NCI-H187 (cell line): ENCODE measurements at places on chromosomes 3 and 15.

GRCh38 chr3:48372862-48373435, 930 bp downstream of the FBXW12 start:
- no peak for DNase-seq

DNA sequence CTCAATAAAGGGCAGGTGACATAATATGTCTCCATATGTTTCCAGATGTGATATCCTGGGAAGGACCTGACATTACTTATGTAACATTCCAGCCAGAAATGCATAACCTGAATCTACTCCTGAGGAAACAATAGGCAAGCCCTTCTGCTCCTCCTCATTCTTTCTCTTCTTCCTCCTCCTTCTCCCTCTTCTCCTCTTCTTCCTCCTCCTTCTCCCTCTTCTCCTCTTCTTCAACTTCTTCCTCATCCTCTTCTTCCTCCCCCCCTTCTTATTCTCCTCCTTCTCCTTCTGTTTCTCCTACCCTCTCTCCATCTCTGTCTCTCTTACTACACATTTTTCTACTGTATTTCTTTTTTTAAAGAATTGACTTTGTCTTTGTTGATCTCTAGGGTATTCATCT, 43.5 kb upstream of the ITGA11 start:
- no peak for DNase-seq

GRCh38 chr15:27210176-27210575, 239.2 kb downstream of the GABRG3 start:
- DNase-seq: no peak

DNA sequence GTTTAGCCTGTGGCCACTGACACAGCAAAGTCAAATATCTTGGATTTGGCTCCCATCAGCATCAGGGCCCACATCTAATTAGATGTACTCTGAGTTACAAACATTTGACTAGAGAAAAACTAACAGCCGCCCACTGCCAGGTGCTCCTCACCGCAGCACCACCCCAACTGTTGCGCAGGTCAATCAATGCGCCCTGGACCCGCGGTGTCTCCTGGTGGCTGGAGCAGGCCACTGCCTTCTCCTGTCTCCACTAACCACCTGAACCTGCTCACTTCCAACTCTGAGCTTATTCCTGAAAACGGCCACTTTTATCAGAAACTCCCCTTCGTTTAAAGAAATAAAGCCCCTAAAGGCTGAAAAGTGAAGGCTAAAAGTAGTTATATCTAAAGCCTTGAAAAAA, 4.3 kb downstream of the RIOX2 start:
- DNase-seq: no peak

DNA sequence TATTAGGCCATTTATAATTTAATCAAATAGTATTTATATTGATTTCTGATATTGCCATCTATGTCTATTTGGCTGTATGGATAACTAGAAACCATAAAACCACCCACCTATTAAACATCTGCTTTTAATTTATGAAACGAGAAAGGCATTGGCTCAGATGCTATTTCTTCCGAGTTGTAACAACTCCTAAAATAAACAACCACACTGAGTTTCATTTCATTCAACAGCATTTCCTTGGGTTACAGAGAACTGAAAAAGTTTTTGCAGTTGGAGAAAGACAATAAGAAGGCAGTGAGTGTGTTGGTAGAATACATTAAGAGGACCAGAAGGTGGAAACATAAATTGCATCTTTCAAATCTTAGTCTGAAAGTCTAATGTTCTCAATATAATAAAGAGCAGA, 79.1 kb downstream of the AQR start:
- no peak for DNase-seq

DNA sequence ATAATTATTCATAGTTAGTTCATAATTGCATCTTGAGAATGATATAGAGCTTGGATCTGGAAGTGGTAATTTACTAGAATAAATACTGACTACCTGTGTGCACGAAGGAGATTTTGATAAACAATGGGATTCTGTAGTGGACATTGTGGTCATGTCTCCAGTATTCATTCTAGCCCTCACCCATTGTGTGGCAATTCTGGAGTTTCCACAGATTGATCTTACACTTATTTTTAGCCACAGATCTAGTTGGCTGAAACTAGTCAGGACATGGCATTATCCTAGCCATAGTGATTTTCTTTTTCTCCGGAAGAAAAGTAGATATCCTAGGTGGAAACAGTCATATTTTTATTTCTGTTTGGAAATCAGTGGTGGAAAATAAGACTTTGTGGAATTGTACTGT, 833.1 kb downstream of the NAALADL2 start:
- DNase-seq: no peak

DNA sequence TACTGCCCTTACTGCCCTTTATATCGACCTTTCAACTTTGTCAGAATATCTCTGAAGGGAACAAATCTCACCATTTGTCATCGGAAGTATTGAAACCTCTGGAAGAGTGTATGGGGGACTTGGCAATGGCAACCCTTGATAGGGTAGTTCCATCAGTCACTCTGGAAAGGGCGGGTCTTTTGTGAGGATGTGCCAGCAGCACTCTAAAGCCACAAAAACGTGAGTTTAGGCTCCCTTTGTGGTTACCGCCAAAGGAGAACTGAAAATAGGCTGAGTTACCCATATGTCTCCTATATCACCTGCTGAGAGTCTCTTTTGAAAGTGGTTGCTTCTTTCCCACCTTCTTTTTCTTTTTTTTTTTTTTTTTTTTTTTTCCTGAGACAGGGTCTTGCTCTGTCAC, 296.8 kb upstream of the CHRM5 start:
- no peak for DNase-seq

GRCh38 chr3:158026236-158026635, 80.0 kb downstream of the SHOX2 start:
- DNase-seq: no peak

- no peak for DNase-seq
Observed at GRCh38 chr15:88166082-88166993, 90.2 kb downstream of the NTRK3 start.

DNA sequence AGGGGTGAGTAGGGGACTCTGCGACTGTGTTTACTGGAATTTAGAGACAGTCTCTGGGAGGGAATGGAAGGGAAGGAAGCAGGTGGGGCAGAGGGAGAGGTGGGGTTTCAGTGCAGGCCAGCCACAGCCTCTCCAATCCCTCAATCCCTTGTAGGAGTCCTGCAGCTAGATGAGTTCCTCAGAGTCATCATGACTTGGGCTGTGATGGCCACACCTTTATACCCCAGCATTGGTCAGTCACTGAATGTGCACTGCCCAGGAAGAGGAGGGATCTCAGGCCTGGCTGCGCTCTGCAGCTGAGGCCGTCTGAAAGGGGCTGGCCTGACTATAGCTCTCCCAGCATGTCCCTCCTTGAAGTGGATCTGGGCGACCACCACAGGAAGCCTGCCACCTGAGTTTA, 67.3 kb upstream of the GLCE start:
- DNase-seq: no peak

GRCh38 chr3:105022813-105023212, 343.9 kb upstream of the ALCAM start:
- DNase-seq: no peak
